ENCODE measurements at places on chromosomes 6 and 20.

- no peak for DNase-seq
Observed at GRCh38 chr6:150050846-150051245, 18.1 kb downstream of the ULBP3 start.

- peak; percentile 25 for DNase-seq
Observed at GRCh38 chr20:46681032-46681854, 8.0 kb downstream of the TP53RK start.

DNA sequence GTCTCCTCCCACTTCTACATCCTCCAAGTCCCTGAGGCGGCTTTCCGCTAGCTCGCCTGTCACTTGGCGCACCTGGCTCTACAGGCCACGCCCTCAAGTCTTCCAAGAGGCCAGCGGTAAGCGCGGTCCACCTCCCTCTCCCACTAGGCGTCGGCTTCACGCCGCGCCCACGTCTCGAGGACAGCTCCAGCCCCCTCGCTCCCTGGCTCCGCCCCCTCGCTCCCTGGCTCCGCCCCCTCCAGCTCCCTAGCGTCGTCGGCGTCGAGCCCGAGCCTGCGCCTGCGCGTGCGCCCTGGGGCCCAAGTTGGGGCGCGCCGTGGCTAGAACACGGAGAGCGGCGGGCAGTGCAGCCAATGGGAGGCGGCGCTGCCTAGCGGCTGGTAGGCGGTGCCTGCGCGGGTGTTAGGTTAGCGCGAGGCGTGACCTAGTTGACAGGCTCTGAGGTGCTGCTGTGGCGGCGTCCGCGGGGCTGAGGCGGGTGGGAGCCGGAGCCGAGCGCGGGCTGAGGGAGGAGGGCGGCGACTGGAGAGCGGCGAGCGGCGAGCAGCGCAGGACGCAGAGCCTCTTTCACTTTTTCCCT lies at the start of gene MACROD2:
Gene MACROD2 (plus strand): TSS at position 431 of the 580 bp plus-strand sequence.
- peak; percentile 16 for DNase-seq

DNA sequence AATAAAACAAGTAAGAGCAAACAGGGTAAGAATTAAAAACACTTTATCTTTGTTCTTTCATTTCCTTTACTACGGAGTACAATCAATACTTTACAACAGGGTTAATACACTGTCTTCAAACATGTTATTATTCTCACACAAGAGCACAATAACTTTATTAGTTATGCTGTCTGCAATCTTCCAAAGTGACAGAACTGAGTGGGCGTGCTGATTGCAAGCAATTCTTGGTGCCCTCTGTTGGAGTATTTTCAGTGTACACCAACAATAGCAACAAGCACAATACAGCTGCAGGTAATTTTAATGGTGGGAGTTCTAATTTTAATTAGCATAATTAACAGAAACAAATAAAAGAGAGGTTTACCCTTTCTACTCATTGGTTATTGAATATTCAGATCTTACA lies 33.9 kb upstream of the PTPRK start:
- DNase-seq = no peak

- no peak for DNase-seq
Observed at GRCh38 chr6:35804996-35805736, at the start of gene LHFPL5. TSS of gene LHFPL5 (plus strand) at chr6:35805352. CDS start at chr6:35805671, 319 bp downstream.

DNA sequence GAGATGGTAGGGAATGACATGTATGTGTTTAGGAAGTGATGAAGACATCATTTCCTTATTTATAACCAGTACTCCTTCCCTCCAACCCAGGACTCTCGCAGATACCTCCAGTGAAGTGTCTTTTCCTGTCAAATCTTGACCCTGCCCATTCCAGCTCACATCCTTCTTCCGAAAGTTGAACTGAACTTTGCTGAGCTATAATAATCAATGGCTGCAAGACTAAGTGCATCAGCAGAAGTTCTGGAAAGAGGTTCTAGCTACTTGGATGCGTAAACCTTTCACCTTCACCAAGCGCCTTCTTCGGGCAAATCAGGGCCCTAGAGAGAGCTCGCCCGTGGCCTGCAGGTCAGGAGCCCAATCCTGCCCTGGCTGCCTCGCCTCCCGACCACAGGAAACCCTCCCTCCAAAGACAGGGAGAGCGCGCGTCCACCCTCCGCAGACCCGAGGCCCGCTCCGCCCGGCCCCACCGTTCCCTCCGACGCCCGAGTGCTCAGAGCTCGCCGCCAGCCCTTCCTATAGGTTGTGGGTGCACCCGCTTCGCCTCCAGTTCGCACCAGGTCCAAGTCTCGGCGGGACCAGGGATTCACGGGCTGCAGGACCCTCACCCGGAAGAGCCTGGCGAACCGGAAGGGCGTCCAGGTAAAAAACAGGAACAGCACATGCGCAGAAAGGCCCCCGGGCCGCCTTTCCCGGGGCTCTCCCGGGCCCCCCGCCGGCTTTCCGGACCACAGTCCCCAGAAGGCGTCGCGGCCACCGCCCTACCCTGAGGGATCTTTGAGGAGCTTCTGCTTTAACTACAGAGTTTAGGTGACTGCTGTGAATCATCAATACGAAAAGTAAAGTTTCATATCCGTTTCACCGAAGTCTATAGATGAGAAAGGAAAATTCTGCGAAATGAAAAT lies at the start of gene ZNF334:
Gene ZNF334 (minus strand): TSS at position 617 of the 902 bp plus-strand sequence. CDS start 1,457 bp downstream, outside the sequence.
- no peak for DNase-seq

GRCh38 chr6:97401533-97401932 lies 118.5 kb upstream of the MMS22L start:
- no peak for DNase-seq

DNA sequence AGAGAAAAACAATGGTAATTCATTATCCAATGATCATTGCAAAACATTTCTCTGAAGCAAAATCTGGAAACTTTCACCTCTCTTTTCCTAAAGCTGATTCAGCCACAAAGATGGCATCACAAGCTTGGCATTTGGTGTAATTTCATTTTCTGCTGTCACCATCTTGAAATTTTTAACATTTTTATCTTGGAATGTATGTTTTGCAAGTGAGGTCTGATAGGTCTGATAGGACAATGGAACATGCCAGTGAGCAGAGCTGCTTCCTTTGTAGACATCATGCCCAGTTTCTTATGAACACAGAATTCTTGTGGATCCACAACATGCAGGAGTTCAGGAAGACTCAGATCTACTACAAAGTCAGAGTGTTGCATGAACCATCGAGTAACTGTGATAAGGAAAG lies 969.6 kb downstream of the EYS start:
- DNase-seq = no peak

GRCh38 chr6:127844529-127844928 lies 56.3 kb downstream of the THEMIS start:
- DNase-seq = no peak

GRCh38 chr6:62285612-62286469 lies at the start of gene KHDRBS2:
TSS of gene KHDRBS2 (minus strand) at chr6:62286225.
- no peak for DNase-seq

GRCh38 chr20:17452441-17452840 lies 78.7 kb downstream of the BFSP1 start:
- DNase-seq = no peak

GRCh38 chr6:69668916-69669315 lies 127.9 kb downstream of the LMBRD1 start:
- DNase-seq = no peak

- no peak for DNase-seq
Observed at GRCh38 chr20:41483553-41483930, 116.9 kb upstream of the EMILIN3 start.

DNA sequence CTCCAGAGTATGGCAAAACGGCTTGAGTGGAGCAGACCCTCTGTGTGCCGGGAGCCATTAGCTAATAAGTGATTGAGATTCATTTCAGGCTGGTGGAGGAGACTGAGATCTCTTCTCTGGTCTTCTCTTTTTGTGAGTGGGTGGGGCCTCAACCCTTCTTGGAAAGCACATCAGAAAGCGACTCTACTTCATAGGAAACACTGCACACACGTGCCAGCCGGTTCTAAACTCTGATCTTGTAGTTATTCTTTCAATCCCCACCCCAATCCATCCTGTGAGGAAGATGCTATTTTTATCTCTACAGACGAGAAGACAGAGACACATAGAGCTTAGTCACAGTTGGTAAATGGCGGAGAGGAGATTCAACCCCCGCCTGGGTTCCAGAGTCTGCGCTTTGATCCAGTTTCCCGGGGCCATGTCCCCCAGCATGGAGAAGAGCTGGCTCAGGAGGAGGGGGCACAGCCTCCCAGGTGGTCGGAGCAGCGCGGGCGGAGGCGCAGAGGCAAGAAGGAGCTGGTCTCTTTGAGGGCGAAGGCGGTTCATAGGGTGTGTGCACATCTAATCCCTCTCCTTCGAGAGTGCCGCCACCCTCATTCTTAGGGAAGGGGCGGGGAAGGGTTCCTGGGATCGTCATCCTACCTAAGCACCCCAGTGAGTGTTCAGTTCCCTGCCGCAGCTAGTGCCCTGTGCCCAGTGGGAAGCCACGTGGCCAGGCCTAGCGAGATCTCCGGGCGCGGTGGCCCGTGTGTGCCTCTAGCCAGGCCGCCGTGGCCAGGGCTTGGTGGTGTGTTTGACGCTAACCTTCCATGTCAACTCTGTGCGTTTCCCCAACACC lies 49.0 kb upstream of the TAGAP start:
- no peak for DNase-seq

- DNase-seq = no peak
Observed at GRCh38 chr6:140623498-140623897, 1249.0 kb upstream of the CITED2 start.

DNA sequence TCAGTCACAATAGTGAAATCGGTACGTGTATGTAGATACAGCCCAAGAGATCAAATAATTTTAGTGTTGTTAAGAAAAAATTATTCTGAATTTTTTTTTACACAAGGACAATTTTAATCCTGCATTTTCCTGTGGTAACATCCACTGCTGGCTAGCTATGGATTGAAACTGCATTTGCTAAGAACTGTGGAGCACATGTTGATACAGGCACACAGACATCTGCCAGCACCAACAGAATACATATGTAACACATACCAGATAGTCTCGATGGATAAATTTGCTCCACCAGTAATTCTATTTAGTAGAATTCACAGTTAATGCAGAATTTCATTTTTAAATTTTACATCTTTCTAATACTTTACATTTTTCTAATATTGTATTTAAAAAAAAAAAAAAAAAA lies 2.2 kb downstream of the ASIP start:
- no peak for DNase-seq

GRCh38 chr6:105199711-105200110 lies 19.9 kb upstream of the POPDC3 start:
- no peak for DNase-seq

DNA sequence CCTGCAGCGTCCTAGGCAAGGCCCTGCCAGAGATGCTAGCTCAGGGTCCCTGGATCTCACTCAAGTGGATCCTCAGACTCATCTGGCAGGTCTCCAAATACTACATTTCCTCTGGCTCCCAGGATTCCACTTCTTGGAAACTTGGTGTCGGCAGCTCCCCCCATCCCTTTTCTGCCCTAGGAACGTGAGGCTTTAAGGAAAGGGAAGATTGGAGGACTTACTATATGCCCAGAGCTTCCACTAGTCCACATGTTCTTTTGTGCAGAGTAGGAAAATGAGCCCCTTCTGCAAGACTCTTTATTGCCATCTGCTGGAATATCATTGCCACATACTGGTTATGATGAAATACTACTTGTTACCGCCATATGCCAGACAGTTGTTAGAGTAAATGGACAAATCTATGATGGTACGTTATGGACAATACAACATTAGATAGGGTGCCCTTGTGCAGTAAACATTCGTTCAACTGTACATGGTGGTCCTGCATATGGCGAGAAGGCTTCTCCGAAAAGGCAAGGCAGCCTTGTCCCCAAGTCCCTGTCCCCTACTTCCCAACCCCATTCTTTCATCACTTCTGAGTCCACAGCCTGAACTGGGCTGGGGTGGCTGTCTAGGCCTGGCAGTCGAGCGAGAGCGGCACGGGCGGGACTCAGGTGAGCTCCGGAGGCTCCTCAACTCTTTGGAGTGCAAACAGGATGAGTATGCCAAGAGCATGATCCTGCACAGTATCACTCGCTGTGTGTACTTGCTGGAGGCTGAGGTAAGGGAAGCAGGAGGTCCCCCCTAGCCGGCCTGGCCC lies 780 bp downstream of the ARMC12 start:
- DNase-seq = no peak

DNA sequence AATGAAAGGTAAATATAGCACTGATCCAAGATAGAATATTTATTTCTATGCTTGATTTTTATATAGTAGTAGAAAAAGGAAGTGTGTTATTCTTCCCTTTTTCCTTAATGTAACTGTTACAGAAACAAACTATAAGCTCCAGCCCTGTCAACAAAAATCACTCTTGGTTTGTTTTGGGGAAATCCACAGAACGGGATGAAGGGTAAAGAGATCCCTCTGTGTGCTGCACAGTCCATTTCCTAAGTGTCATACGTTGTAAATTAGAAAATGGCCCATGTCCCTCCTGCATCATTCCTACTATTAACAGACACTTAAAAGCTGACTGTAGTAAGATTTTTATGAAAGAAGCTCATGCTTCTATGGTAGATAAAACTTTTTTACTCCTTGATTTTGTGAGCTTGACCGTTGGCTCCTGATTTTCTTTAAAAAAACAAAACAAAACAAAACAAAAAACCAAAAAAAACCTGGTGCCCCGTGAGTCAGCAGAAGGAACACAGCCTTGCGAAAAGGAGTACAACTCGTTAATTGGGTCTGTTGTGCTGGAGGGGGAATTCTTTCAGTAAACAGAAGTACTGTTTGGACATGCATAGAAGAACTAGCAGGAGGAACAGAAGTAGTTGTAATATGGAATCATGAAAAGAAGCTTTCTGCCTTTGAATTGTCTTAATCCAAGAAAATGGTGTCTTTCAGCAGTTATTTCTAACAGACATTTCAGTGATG lies 67.5 kb downstream of the RTN4IP1 start:
- no peak for DNase-seq

DNA sequence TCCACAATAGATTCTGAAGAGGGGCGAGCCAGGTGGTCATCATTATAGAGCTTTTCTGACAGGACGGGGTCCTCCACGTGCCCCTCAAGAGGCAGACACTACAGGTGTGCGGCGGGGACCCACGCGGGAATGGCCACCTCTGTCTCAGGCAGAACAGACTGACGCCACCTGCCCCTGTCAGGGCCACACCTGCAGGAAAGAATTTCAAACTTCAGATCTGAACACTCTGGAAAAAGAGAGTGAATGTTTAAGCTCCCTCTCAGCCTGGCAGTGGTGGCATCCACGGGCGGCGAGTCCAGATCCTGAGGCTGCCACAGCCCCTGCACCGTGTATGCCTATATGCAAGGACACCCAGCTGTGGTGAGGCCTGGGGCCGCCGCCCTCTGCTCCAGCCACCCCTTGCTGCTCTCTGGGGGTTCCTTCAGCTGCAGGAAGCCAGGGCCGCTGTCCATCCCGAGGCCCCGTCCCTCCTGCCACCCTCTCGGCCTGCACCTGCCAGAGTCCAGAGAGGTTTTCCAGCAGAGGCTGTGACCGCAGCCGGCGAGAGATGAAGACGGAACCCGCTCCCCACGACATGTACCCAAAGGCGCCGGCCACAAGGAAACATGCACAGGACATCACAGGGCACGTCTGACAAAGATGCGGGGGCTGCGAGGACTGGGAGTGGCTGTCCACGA lies 234.9 kb downstream of the ERMARD start:
- no peak for DNase-seq

- no peak for DNase-seq
Observed at GRCh38 chr6:45483501-45483900, 105.8 kb upstream of the SUPT3H start.
